ENCODE measurements at places on chromosomes 11 and 22.

- DNase-seq: peak; percentile 69
Observed at GRCh38 chr11:71998649-71999310, at the start of gene IL18BP. IL18BP (plus strand) TSS chr11:71998909; CDS start chr11:71999985, 1,076 bp downstream.

- DNase-seq: no peak
Observed at GRCh38 chr22:17438026-17438425, 68.8 kb downstream of the CECR2 start.

GRCh38 chr22:33461698-33462434 lies 403.7 kb upstream of the SYN3 start:
- DNase-seq: no peak

DNA sequence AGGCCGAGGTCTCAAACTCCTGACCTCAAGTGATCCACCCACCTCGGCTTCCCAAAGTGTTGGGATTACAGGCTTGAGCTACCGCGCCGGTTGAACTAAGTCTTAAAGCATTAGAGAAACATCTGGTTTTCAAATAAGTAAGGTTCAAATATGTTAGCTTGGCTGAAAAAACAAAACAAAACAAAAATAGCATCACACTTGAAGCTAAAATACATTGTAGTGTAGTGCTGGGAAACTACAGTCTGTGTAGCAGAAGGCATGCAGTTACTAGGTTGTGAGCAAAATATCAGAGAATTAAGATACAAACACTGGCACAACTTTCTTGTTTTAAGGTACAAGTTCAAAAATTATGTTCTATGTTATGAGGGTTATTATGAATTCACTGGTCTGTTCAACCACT lies 224.8 kb upstream of the CHORDC1 start:
- DNase-seq: no peak

DNA sequence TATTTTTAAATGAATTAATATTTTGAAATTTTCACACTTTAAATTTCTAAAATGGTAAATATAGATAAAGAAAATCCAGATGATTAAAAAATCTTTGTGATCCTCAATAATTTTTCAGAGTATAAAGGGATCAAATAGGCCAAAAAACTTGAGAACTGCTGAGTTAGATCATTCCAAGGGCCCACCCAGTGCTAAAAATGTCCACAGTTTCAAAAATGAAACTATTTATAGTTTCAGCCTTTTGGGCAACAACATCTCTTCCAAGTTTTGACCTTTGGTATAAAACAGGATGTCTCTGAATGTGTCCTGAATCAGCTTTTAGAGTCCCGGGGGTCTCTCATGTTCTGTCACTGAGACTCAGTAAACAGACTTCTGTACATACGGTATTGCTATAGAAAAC lies 20.9 kb upstream of the BAIAP2L2 start:
- DNase-seq: no peak

DNA sequence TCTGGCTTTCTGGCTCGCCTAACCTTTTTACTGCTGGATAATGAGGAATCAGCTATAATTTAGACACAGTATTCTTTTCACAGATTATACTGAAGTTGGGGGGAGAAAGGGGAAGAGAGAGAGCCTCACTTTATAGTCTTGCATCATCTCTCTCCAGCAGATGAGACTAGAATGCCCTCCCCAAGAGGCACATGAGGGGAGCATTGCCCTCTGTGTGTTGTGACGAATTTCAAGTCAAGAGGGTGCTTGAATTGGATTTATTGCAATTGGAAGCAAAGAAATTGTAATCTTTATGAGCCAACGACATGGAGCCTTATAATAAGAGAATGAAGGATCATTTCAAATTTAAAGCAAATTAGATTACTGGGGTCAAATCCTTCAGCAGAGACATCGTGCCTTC lies 17.6 kb upstream of the CADM1 start:
- no peak for DNase-seq

DNA sequence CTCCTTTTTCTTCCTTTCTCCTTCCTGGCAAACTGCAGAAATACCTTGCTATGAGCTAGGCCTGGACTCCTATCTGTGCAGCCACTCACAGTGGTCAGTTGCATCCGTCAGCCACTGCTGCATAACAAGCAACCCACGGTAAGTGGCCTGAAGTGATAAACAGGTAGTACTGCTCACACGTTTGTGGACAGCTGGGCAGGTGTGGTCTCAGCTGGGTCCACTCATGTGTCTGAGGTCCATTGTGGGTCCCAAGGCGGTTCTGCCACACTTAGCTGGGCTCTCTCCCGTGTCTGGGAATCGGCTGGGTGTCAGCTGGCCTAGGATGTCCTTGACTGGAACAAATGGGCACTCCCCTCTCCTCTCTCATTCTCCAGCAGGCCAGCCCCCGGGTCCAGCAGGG lies 109.3 kb downstream of the BRD1 start:
- no peak for DNase-seq

- DNase-seq: no peak
Observed at GRCh38 chr11:17477084-17477333, 364 bp upstream of the ABCC8 start.

GRCh38 chr11:2265396-2265795 lies 5.0 kb downstream of the ASCL2 start:
- no peak for DNase-seq

DNA sequence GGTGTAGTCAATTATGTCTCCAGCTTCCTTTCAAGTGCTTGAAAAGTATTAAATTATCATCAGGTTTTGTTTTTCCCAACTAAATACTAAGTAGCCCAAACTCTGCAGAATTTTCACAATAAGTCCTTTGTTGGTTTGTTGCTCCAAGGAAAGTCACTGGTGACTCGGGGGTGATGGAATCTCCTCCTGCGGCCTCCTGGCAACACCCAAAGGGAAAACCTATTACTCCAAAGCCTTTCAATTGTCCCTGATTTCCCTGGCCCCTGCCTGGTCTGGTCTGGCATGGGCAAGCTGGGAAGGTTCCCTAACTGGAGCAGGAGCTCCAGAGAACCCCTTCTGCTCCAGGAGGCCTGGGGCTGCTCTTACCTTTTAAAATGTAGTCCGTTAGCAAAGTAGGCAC lies 47.9 kb downstream of the FEZ1 start:
- DNase-seq: no peak

DNA sequence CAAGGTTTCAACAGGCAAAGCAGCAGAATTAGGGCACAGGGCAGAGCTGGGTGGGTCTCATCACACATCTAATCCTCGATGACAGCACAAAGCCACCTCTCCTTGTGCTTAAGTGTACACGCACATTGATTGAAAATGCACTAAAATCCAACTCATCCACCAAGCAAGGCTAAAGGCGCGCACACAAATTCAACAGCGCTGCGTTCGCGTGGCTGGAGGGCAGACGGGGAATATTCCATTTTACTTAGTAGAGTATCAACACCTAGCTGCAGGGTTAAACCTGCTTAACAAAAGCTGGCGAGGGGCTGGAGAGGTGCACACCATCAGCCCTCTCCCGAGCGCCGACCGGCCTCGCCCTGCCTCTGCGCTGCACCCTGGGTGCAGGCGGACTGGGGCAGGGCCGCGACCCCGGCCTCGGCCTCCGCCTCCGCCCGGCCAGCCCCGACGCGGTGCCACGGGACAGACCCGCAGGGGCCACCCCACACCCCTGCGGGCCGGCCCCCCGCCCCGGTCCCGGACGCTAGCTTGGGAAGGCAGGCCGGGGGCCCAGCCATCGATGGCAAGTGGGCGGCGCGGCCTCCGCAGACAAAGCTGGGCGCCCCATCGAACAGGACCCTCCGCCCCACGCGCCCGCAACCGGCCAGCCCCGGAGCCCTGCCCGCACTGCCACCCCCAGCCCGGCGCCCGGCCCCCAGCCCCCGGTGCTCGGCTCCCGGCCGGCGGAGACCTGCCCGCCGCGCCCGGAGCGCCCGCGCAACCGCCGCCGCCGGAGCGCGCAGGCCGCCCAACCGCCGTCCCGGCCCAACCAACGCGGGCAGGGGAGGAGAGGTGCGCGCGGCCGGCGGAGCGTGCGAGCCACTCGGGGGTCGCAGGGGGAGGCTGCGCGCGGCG lies 929 bp downstream of the PRDM10 start:
- peak; percentile 48 for DNase-seq

- DNase-seq: no peak
Observed at GRCh38 chr22:37228106-37229011, 15.7 kb downstream of the RAC2 start.

DNA sequence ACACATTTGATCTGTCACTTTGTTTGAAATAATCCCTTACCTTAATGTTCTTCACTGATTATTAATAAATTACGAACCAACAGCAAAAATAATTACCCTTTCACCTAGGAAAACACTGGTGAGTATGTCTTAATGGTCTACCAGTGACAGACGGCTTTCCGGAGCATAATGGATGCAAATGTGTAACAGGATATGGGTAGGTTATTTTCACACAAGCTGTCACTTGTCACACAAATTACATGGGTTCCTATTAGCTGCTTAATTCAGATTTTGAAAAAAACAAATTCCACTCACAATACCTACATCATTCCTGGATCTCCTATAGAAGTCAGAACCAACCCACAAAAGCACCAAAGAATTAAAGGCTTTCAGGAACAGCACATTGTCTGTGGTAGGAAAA lies 127.9 kb downstream of the WT1 start:
- DNase-seq: no peak

GRCh38 chr11:19276859-19277808 lies 36.4 kb upstream of the E2F8 start:
- DNase-seq: no peak

GRCh38 chr11:17209939-17210245 lies 2.1 kb upstream of the PIK3C2A start:
- DNase-seq: peak; percentile 24

GRCh38 chr22:35128637-35129036 lies 62.7 kb downstream of the ISX start:
- no peak for DNase-seq

GRCh38 chr11:116563028-116563711 lies 209.6 kb downstream of the BUD13 start:
- DNase-seq: peak; percentile 54

DNA sequence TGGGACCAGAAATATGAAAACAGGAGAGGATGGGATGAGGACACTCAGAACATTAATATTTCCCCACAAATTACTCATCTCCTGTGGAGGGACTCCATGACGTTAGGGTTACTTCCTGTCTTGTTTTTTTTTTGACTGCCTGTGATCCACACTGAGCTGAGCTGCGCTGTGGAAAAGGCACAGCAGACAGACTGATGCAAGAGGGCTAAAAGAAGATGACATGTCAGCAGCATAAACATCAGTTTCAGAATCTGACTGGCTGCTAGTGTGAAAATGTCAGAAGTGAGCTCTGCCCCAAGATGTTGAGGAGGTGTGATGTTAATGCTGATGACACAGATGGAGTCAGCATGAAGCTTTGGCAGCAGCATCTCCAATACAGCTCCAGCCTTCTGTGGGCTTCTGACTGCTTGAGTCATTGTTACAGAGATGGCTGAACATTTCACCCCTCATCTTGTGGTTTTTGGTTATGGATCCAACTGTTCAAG lies 286.8 kb downstream of the BLID start:
- DNase-seq: peak; percentile 68

DNA sequence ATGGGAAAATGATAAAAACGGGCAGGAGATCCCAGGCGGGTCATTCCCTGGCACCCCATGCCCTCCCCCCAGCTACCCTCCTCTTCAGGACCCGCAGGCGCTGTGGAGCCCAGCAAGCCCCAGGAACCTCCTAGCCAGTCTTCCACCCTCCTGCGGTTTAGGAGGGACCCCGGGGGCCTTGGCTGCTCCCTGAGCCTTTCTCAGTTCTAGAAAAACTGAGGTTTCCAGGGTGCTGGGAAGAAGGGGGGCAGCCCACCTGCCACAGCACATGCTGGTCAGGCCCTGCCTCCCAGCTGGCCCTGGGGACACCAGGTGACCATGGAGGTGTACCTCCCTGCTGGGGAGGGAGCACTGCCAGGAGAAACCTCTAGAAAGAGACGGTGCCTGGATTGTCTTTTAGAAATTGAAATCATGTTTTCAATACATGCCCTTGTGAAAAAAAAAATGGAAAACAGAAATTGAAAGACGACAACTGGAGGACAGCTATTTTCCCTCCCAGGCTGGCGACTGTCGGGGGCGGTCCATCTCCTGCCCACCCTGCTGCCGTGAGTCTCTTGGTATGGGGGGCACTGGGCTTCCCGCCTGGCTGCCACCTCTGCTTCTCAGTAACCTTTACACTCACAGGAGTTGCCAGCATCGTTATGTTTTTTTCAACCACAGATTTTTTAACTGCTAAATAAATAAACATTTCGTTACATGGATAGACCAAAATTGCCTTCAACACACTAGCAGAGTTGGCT lies 398.5 kb downstream of the TBC1D22A start:
- no peak for DNase-seq

- DNase-seq: no peak
Observed at GRCh38 chr11:79501707-79502106, 60.9 kb upstream of the TENM4 start.

DNA sequence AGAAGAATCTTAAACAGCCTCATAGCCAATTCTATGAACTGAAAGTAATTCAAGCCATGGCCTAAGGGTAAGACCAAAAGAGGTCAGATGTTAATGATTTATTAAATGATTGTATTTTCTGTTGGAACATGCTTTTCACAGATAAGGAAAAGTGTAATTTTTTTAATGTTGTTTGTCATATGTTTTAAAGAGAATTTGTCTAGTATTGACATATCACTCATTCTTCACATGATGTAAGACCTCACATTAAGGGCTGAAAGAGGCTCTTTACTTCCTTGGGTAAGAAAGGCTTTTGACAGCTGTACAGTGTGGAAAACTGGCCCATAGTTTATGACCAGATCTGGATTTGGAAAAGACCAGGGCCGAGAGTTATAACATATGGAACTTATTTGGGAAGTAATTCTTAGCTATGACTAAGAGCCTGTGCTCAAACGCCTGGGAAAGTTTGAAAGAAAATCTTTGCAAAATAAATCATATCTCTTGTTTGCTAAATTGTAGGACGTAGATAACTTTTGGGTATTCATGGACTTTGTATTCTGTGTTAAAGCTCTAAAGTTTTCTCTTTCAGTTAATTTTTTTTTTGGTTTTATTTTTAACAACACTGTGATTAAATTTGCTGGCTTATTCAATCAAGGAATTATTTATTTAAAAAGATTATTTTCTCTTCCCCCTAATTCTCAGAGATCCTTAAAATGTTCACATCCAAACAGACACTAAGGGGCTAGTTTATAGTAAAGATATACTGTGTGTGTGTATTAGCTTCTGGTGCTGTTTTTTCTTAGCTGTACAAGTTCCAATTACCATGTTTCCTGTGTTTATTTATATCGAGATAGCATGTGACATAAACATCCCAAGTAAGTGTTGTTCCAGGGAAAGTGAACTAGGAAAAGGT lies 162.2 kb downstream of the ARHGAP42 start:
- no peak for DNase-seq

GRCh38 chr22:25843660-25844405 lies 101.8 kb downstream of the MYO18B start:
- DNase-seq: no peak

GRCh38 chr11:555227-555779 lies 5.2 kb downstream of the LMNTD2 start:
- DNase-seq: no peak

DNA sequence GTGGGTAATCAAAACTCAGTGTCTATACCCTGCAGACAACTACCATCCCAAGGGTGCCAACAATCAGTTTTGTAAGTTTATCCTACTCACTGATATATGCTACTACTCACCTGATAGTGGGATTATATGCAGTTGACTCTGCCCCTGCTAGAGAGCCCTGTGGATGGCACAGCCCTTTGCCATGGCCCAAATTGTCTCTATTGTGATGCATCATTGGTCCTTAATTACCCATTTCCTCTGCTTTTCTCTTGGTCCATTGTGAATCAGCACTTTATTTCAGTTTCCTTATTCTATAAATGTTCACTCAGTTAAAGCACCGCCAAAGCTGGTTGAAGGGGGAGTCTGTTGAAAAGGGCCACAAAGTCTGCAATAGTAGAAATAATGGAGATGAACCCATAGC lies 42.3 kb downstream of the PLAAT5 start:
- DNase-seq: no peak

GRCh38 chr11:105918039-105918438 lies 104.0 kb downstream of the MSANTD4 start:
- no peak for DNase-seq

- no peak for DNase-seq
Observed at GRCh38 chr22:32590556-32590955, 115.9 kb downstream of the FBXO7 start.

All from dermis blood vessel endothelial cell (primary cell).